ENCODE measurements at places on chromosomes 7 and 10.

GRCh38 chr10:14583252-14583651 is 191.4 kb downstream of the FAM107B start:
- no peak for DNase-seq

- DNase-seq: no peak
Measured at GRCh38 chr7:33792041-33792440, 113.3 kb upstream of the BMPER start.

DNA sequence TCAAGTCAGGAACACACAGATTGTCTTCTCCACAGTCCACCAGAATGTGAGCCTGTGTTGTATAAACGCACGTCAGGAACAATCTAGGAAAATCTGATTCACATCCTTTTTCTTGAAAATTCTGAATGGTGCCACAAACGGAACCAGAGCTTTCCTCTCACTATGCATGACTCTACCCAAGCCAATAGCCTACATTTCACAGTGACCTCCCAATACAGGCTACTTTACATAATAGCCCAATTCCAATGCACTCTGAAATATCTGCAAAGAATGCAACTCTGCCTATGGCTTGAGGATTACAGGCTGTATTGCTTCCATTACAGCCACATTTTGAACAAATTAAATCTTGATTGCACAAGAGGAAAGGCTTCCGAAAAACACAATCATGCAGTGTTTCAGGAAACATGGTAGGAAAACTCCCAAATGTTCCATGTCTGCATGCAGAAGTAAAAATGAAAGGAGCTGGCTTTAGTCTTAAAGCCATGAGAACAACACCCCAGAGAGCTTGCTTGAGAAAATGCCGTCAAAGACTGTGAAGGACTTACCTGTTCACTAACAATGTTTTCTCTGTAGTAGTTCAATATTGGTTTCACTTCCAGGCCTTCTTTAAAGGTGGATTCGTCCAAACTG is 113.9 kb downstream of the ITGA8 start:
- no peak for DNase-seq

DNA sequence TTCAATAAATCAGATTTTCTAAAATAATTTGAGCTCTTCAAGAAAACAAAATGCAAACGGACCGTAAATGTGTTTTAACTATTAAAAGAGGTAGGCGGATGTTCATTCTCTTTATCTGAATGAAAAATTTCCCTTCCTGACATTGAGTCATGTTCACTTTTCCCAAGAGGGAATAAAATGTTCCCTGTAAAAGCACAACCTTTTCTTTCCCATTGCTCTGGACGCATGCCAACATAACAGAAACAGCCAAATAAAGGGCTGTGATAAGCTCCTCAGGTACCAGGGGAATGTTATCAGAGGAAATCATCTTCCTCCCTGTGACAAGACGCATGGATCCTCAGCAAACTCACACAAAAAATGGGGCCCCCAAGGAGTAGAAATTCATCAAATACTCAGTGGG is 251.8 kb downstream of the MTERF1 start:
- no peak for DNase-seq

DNA sequence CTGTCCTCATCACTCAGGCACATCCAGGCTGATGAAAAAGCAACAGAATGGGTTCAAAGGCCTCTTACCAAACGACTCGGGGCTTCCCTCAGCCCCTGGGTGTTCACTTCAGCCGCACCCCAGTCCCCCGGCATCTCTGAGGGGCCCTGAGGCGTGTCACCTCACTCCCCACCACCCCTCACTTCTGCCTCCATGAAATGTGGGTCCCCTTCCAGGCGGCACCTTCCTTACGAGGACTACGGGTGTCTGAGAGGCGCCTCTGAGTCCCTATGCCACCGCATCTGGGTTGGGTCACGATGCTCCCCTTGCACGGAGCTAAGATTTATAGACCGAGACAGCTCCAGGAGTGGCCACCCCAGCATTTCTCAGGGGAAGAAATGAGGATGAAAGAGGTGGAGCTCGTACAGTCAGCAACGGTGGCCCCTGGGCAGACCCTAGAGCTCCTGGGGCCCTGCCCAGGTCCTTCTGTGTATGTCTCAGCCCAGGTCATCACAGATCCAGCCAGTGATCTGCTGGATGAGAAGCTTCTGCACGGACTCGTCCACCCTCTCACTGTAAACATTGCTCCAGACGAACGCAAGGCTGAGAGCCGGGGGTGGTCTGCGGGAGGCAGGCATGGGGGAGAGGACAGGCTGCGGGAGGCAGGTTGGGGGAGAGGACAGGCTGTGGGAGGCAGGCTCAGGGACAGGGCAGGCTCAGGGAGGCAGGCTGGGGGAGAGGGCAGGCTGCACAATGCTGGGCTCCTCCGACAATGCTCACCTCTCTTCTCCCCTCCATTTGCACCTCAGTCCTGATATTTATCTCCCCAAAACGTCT is 408.2 kb downstream of the DNAJB6 start:
- no peak for DNase-seq

GRCh38 chr10:61629576-61629975 is 33.2 kb upstream of the CABCOCO1 start:
- DNase-seq: no peak

GRCh38 chr10:4825456-4825867 is 545 bp upstream of the AKR1E2 start:
- no peak for DNase-seq

- DNase-seq: peak; percentile 29
Measured at GRCh38 chr7:26090927-26091519, 61.0 kb upstream of the NFE2L3 start.

GRCh38 chr7:52825611-52826010 is 209.8 kb upstream of the POM121L12 start:
- DNase-seq: no peak

- no peak for DNase-seq
Measured at GRCh38 chr7:89845952-89846351, 308.3 kb upstream of the STEAP1 start.

DNA sequence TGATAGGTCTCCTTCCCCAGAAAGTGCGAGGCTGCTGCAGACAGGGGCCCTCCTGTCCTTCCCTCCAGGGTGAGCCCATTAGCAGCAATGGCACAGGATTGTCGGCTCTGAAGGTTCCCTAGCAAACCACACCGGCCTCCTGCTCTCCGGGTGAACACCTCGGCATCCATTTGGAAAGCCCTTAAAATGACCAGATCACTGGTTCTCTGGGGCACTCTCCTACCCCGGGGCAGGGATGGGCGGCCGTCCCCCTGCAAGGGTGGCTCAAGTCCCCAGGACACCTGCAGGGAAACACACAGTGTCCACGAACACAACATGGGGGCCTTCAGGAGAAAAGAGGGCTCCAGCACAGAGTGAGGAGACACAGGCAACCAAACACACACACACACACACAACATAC is 459.1 kb downstream of the PTPRN2 start:
- no peak for DNase-seq

- DNase-seq: no peak
Measured at GRCh38 chr10:32307609-32308008, 39.3 kb downstream of the EPC1 start.

DNA sequence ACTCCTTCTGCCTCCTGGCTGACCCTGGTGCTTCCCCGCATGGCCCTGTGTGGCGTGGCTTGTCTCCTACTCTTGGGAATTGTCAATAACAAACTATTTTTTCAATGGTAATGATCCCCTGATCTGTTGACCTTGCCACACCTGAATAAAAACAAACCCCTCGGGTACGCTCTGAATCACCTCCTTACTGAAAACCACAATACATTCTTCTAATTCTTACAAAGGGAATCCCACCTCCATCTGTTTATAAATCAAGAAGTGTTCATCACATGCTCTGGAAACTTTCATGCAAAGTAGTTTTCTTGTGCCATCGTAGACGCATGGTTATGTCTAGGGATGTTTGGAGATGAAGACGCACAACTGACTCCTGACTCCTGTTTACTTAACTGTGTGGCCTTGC is 245.8 kb downstream of the FRMD4A start:
- DNase-seq: no peak

- no peak for DNase-seq
Measured at GRCh38 chr10:86733260-86733671, 23.2 kb upstream of the BMPR1A start.

- no peak for DNase-seq
Measured at GRCh38 chr10:104580321-104580720, 60.8 kb upstream of the SORCS3 start.

DNA sequence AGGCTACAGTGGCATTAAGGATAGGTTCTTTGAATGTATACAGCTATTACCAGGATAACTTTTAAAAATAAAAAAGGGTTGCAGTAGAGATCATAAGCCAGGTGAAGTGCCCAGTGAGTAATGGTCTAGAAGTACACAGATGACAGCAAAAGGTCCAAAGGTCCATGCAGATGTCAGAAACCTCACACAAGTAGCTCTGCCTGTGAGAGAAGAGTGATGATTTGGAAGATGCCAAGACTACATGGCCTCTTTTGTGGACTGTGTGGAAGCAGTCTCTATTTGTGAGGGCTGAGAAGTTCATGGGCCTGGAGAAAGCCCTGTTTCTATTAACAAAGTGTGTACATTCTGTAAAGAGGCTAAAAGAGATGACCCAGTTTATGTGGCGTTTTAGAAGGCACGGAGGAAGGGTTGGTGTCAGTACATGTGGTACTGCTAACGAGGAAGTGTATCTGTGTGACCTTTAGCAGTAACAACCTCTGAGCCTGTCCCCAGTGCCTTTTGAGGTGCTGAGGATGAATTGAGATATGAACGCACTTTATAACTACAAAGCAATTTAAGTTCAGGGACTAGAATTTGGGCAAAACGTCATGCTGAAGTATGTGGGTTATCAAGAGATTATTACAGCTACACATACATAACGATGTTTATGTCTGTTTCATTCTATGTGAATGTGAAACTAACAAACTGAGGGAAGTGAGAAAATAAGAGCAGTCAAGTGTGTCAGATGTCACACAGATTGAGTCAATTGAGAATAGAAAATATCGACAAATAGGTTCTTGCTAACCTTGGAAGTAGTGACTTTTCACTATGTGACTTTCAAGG is 7.6 kb downstream of the CYCS start:
- no peak for DNase-seq

- DNase-seq: no peak
Measured at GRCh38 chr7:23405240-23405618, 65.1 kb downstream of the IGF2BP3 start.

DNA sequence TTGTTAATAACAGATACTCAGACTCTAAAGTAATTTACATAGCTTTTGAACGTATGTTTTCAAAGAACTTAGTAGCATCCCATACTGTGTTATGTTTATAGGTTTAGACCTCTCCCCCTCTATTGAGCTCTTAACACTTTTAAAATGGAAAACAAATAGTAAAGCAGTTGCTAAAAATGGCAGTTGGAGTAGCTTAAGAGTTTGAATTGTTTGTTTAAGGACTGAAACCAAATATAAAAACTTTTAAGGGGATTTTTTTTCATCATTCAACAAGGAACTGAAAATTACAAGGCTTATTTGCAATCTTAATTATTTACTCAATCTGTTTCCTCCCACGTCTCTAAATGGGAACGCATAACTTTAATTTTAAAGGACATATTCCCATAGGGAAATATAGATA is 1.6 kb upstream of the SPAG6 start:
- DNase-seq: no peak

- DNase-seq: no peak
Measured at GRCh38 chr7:13144673-13145072, 457.2 kb downstream of the ARL4A start.

DNA sequence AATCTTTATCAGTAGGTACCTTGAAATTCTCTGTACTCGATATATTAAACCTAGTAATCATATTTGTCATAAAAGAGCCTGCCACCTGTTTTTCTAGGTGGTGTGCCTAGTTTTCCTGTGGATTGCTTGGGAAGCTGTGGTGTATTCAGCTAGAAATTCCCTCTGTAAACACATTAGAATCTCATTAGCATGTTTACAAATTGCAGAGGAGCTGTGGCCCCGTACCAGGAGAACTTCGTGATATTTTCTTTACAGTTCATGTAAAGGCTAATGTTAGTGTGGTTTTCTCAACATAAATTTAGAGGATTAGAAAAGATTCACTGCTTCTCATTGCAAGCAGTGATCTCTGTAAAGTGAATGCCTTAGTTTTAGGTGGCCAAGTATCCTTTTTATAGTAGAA is 144.7 kb downstream of the CCSER2 start:
- DNase-seq: no peak

DNA sequence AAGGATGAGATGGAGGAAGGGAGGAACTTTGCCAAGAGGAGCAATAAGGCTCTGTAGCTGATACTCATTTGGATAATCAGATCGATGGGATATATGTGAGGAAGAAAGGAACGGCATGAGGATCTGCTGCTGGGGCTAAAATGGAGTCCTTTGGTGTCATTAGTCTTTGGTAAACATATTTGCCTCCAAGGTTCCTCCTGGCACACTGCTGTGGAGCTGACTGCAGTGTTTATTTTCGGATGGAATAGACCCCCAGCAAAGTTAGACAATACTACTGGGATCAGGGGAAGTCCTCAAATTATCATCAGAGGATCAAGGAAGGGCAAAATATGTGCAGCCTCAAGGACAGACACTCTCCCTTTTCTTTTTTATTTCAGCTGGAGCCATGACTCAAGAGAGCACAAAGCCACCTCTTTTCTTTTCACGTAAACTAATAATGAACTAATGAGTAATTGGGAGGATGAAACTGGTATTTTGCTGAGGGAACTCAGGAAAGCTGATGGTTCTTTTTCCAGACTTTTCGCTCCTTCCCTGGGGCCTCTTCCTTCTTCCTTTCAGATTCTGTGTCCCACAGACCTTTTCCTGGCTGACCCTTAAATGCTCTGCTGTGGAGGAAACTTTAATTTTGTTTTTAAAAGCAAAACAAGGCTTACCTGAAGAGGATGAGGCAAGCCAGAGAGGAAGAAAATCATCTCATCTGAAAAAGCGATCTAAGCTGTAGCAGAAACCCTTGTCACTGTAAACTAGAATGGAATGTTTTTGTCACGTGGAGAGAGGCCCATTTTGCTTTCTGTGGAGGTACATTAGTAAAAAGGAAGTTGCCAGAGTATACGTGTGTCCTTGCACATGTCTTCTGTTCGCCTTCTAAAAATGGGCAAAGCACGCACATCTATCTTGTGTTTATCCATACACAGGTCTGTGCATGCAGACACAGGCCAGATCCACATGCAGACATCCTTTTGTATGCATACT is 33.3 kb downstream of the LRMDA start:
- no peak for DNase-seq

GRCh38 chr7:144936314-144936713 is 100.5 kb upstream of the TPK1 start:
- DNase-seq: no peak

DNA sequence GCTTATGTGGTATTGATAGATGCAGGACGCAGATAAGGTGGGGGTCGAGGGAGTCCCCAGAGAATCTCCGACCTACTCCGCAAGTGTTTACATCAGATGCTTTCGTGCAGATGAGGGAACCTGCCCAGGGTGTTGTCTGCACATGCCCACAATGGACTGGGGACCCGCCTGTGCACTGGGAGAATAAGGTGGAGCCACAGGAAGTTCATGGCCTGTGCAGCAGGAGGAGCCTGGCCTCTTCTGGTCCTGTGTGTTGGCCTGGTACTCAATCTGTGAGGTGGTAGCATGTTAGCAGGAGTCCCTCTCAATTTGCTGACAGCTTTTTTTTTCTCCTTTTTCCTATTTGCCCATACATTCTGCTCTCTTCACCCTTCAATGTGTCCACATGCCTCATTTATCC is 54.1 kb upstream of the AKR1C1 start:
- DNase-seq: no peak

- DNase-seq: no peak
Measured at GRCh38 chr10:129771991-129772431, 192.1 kb downstream of the EBF3 start.

Data from NCI-H1930 (cell line).